ENCODE measurements at places on chromosomes 3 and 15.

GRCh38 chr3:49609314-49609713, 55.0 kb downstream of the BSN start:
- no peak for DNase-seq

GRCh38 chr3:39750712-39751111, 58.7 kb upstream of the MYRIP start:
- DNase-seq, result no peak

GRCh38 chr15:35932531-35932930, 386.6 kb upstream of the DPH6 start:
- no peak for DNase-seq

DNA sequence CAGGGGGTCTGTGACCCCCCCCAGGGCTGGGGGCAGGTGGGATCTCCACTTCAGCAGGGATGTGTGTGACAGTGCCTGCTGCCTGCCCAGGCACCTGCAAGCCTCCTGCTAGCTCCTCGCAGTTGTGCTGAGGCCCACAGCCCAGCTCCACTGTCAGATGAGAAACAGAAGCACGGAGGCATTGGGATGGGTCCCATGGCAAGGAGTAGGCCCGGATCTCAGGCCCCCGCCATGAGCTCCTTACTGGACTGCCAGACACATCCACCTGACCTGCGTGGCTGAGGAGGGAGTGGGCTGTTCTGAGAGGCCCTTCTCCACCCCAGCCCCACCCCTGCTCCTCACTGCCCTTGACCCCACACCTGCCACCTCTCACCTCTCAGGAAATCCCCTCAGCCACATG, 18.2 kb upstream of the SKOR1 start:
- no peak for DNase-seq

DNA sequence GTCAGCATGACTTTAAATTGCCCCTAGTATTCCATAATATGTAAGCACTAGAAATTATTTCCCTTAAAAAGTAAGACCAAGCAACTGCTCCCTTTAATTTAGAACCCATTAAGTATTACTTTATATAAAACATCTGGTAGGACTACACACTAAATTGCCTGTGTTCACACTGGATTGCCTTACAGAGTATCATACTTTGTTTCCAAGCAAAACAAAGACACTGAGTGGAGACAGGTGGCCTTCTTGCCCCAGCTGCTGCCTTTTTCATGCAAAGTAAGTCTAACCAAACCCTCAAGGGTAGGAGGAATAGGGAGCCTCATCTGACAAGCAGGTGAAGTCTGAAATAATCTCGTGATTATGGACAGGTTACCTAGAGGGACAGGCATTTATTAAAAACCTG, 87.3 kb downstream of the PEX5L start:
- DNase-seq, result no peak

- no peak for DNase-seq
Measured at GRCh38 chr3:181987736-181988135, 276.0 kb downstream of the SOX2 start.

Measured in C1 segment of cervical spinal cord (tissue), 14 donors.